ENCODE measurements at places on chromosomes 12 and 14.

DNA sequence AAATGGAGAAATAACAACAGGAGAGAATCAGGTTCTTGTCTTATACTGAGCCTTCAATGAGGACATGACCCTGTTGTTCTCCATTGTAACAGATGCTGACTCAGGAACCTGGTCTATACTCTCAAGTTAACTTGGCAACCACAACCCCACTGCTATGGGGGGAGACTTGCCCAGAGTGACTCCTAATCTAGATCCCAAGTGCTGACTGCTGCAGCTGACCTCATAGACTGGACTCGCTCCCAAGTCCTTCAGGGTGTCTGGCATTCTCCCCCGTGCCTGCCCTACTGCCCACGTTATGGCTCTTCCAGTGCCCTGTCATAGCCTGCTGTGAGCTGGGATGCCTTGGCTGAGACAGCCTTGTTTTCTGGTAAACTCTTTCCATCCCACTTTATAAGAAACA is 37.1 kb downstream of the NID2 start:
- DNase-seq, result no peak

DNA sequence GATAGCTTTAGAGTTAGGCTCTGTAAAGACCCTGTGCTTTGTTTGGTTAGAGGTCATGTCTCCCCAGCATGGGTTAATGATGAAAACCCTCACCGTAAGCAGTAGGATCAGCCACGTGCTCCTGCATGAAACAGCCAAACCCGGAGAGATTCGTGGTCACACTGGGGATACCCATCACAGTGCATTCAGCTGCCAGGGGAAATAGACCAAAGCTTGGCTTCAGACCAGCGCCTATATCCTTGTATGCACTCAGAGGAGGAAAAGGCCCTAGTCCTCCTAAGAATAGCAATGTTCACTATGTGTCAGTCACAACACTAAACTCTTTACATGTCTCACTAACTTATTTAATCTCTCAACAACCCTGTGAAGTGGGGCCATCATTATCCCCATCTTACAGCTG is 16.3 kb downstream of the SPX start:
- no peak for DNase-seq

DNA sequence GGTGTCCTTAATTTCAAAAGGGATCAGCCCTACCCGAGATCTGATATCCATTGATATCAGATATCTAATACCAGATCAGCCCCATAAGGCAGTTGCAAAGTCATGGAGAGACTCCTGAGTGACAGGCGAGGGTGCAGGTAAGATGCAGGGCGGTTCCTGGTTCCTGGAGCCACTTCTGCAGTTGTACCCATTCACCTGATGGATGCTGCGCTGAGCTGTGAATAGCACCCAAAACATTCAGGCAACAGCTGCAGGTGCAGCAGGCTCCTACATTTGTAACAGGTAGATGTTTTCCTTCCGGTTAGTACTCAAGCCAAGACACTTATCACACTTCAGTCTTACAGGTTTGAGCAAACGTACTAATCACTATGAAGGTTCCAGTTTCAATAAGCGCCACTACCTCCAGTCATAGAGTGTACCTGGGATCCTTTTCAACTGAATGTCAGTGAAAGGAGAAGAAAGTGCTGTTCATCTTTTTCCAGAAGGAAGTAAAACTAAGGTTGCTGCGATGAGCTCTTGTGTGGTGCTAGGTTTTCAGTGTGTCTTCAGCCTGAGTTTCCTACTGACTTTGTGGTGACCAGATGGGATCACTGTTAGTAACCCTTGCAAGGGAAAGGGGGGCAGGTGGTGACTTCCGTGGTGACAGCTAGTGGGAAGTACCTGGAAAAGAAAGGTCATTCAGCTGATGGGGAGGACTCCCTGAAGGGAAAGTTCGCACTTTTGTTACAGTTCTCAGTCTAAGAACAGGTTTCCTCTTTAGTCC is 1.9 kb downstream of the ATP6V0A2 start:
- DNase-seq, result no peak

- no peak for DNase-seq
Observed at GRCh38 chr12:70278945-70279344, 35.7 kb downstream of the CNOT2 start.

GRCh38 chr12:65868133-65868705 is 43.9 kb downstream of the HMGA2 start:
- no peak for DNase-seq

- DNase-seq, result no peak
Observed at GRCh38 chr14:61196792-61197191, 84.3 kb downstream of the TMEM30B start.

- DNase-seq, result no peak
Observed at GRCh38 chr14:92481386-92481785, 32.2 kb upstream of the RIN3 start.

DNA sequence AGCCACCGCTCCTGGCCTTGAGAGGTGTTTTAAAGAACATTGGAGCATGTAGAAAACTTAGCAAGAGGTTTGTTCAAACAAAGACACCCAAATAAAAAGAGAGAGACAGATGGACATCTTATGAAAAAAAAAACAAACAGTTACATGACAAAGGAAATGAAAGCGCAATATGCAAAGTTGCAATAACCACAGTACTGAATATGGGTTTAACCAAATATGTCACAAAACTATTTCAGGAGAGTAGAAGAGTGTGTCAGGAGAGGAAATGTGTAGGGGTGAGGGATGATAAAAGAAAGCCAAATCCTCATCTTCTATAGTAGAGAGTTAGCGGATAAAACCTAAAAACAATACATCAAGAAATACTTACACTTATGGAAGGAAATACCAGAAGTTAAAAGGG is 98.4 kb downstream of the GTF2A1 start:
- no peak for DNase-seq

- DNase-seq, result no peak
Observed at GRCh38 chr12:86663716-86664115, 407.5 kb upstream of the MGAT4C start.

DNA sequence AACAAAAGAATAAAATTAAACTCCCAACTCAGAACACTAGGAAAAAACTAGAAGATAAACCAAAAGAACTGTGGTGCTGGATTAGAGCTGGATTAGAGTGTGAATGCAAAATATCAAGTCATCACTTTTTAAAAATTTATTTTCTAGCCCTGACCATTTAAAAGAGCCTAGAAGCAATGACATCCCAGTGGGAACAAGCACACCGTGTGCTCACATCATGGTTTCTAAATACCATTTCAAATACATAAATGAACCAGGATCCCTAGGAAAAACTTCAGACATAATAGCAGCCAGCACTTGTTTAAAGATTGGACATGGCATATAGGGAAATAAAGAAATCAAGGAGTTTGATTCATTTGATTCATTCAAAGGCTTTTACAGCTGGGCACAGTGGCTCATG is 30.0 kb downstream of the KDM5A start:
- DNase-seq, result no peak

GRCh38 chr14:32846821-32847365 is 91.8 kb upstream of the NPAS3 start:
- no peak for DNase-seq

DNA sequence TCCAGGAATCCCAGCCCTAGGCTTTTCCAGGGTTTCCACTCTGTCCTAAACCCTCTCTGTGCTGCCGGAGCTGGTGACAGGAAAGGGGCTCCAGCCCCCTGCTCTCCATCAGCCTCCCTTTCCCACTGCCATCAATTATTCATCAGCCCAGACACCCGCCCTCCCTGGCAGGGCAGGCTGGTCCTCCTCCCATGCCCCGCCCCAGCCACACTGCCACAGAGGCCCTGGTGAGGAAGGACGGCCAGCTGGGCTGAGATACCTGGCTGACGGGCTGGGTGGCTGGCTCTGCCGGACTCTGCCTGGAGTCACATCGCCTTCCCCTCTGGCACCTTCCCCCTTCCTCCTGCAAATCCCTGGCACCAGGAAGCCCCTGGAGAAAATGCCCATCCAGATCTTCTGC is 11.9 kb upstream of the SMARCD1 start:
- no peak for DNase-seq

DNA sequence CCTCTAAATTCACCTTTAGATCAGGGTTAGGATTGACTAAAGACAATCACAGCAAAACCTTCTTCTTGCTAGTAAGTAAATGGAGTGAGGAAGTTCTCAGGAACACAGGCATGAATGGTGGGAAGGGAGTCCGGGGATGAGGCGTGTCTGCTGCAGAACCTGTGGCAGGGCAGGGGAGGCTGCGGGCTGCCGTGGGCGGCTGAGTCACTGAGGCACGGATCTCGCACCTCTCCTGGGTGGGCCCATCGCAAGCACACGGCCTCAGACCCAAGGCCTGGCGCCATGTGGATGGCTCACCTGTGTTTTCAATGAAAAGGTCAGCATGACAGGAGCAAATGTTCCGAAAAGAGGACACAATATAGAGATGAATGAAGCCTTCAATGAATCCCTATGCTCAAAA is 85.4 kb downstream of the PIWIL1 start:
- no peak for DNase-seq
